ENCODE measurements at places on chromosomes 5 and 9. TPM values are rescaled to one million over a fixed set of nuclear protein-coding genes. Genes with fewer than 3 reads are reported as not detected.

SLC4A9 gene
- not detected for polyA plus RNA-seq

SPOCK1 gene
- polyA plus RNA-seq: 6.8 TPM

PFN3 gene
- polyA plus RNA-seq: not detected

TMEM174 gene
- polyA plus RNA-seq: not detected

SH3RF2 gene
- 6.5 TPM for polyA plus RNA-seq

SPACA9 gene
- polyA plus RNA-seq: 2.0 TPM

INSL4 gene
- not detected for polyA plus RNA-seq

IL33 gene
- 39.4 TPM for polyA plus RNA-seq

ADGRV1 gene
- 0.19 TPM for polyA plus RNA-seq

DNA sequence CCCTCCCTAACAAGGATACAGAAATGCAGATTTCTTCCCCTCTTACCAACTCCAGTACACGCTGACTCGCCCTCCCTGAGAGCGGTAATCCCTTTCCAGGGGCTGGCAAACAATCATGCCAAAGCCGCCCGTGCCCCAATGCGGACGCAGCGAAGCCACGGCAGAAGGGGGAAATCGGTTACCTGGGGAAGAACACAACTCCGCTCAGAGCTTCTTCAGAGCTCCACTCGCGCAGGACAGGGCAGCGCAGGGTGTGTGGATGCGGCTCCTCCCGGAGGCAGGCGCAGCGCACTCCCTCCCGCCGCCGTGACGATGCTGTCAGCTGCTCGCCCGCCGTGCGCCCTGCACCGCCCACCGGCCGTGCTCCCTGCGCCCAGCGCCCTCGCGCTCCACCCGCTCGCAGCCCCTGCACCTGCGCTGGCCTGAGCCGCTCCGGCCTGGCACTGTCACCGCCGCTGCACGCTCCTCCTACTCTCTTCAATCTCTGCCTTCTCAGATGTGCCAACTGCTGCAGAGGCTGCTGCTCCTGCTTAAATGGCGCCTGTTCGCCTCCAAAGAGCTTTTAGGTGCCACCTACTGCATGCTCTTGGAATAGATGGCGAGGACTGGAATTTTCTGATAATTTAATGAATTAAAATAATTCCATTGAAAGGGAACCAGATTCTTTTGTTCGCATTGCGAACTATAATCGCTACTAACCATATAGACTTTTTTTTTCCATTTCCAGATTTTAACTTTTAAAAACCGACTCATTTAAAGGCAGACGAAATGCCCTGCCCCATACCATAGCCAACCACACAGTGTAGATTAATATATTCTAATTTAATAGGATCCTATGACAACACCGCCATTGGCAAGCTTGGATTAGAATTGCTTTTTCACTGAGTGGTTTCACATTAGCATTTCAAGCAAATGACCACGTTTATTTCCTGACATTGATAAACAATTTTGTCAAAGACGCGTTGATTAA is at the start of gene DIRAS2:
DIRAS2 (minus strand) TSS at position 255 of the 970 bp plus-strand sequence. CDS start 28,997 bp downstream, outside the sequence.
- peak; percentile 26 for DNase-seq

GRCh38 chr5:59174248-59174844 is 591.5 kb downstream of the RAB3C start:
- DNase-seq: peak; percentile 63

DNA sequence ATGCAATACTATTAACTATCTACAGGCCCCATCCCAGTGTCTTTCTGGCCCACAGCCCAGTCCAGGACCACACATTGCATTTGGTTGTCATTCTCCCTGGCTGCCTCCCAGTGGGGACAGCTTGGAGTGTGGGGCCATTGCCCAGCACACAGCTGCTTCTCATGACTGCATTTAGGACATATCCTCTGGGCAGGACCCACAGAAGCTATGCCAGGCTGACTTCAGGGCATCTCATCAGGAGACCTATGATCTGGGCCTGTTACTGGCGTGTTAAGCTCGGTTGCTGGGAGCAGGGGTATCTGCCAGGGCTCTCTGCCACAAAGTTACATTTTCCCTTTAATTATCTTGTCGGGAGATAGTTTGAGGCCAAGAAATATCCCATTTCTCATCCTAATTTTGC is 32.1 kb upstream of the CLPTM1L start:
- DNase-seq: peak; percentile 34

- no peak for DNase-seq
These were observed 1247.5 kb upstream of the C9orf72 start for GRCh38 chr9:28820741-28821140.

- no peak for DNase-seq
These were observed 3.3 kb downstream of the ZNF462 start for GRCh38 chr9:106866243-106866642.

DNA sequence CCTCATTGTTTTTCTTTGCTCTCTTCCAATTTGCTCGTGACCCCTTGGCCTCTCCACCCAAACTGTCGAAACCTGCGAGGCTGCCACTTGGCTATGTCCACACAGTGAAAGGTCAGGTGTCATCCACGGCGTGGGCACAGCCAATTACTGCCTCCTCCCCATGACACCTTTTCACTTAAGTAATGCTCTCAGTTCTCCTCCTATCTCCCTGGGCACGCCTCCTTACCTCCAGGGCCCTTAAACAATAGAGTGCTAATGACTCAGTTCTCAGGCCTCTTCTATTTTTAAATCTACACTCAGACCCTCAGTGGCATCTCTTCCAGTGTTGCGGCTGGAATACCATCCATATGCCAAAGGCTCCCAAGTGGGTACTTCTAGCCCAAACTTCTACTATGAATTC is 256.8 kb downstream of the ROR2 start:
- no peak for DNase-seq

GRCh38 chr5:10596310-10596703 is 32.4 kb downstream of the ANKRD33B start:
- DNase-seq: no peak

- no peak for DNase-seq
These were observed 556.8 kb upstream of the DMAC1 start for GRCh38 chr9:8356406-8356805.

DNA sequence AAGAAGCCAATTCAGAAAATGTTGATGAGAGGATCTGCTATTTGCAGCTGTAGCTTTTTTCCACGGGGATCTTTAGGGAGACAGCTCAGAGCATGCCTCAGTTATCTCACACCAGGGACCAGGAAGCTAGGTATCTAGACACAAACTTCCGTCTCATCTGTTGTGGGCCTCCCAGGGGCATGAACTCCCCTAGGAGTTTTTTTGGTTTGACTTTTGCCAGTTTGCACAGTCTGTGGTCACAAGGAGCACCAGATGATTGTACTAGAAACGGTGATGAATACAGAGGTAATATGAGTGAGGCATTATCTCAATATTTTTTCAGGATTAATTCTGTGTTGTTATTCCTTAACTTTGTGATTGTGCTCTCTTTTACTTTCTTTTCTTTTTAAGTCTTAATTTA is 533.2 kb upstream of the SEMA6A start:
- no peak for DNase-seq

GRCh38 chr5:120640778-120641177 is 176.7 kb downstream of the PRR16 start:
- no peak for DNase-seq

- peak; percentile 55 for DNase-seq
These were observed 60.1 kb upstream of the SPATA31C2 start for GRCh38 chr9:88198341-88198807.

GRCh38 chr9:121622387-121623203 is 28.8 kb upstream of the DAB2IP start:
- DNase-seq: no peak

DNA sequence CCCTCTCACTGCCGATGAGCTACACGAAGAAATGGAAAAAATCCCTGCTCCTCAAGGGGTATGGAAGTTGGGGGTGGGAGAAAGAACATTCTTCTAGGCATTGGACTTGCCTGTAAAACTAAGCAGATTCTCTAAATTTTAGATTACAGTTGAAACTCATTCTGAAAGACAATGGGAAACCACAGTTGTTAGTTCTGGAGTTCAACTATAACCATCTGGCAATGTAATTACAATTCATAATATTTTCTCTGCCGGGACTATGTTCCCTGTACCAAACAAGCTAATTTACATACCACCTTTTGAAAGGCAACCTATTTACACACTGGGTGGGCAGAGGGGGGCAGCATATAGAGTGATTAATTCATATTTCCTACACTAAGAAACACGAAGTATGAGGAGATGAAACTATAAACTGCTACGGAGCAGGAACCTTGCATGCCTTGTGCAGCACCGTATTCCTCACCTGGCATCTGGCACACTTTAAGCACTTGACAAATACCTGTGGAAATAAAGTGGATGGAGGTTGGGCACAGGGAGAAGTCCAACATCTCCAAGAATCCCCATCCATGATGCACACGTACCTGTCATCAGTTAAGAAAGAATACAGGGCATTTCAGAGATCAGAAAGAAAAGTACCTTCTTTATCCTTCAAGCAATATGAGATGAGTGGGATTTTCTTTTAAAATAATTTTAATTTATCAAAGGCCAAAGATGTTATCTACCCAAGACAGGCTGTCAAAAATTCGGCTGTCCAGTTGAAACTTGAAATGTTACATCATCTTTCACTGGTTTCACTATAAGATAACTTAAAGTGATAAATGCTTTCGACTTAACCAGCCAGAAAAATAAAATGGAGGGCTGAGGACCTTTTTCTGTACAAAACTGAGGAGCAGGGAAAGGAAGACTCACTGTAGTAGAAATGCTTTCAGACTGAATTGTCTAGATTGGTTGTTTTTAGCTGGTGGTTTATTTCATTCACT is 54.2 kb downstream of the SSBP2 start:
- DNase-seq: no peak

DNA sequence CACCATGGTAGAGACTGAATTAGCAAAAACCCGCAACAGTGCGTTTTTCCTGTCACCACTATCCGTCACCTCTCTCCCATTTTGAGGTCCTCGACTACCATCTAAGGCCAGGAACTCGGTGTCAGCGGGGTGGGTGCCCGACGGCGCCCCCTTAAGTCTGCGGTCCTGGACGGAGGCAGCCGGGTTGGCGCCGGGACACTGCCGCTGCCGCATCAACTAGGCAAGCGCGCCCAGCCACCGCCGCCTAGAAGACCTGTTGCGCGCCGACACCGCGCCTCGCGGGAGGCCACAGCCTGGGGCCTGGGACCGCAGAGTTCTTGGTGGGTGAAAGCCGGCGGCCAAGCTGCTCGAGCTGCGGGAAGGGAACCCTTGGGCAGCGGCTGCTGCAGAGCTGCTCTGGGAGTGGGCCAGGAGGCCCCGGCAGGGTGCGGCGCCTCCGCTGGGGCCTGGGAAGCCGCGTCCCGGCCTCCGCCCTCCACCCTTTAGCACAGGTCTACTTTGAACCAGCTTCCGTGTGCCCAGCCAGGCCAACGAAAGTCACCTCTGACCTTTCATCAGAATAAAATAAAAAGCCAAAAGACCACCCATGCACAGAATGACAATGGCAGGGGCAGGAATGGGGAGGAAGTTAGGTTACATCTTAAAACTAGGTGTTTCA is 3.5 kb downstream of the FOXB2 start:
- no peak for DNase-seq

- DNase-seq: no peak
These were observed 149.8 kb upstream of the SLC28A3 start for GRCh38 chr9:84490206-84490841.

DNA sequence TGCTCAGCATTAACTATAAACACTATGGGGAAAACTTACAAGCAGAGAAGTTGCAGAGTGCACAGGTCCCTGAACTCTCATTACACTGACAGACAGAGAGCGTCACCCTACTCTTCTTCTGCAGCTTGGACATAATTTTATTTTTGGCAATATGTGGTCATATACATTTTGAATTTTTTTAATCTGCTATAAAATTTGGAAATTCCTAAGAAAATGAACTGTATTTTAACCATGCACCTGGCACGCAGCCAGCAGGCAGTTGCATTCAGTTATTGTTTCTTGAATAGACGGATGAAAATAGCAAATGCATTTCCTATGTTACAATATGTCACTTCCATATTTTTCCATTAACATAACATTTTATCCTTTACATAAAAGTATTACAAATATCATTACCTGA is 100.2 kb downstream of the SLC25A46 start:
- peak; percentile 15 for DNase-seq

DNA sequence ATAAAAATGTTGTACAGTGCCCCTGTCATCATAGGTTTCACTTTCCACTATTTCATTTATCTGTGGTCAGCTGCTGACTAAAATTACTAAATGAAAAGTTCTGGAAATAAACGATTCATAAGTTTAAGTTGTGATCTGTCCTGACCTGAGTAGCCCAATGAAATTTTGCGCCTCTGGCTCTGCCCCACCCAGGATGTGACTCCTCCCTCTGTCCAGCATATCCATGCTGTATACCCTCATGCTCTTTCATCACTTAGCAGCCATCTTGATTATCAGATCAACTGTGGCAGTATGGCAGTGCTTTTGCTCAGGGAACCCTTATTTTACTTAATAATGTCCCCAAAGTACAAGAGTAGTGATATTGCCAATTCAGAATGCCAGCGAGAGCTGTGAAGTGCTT is 97.3 kb downstream of the STARD4 start:
- DNase-seq: no peak

Measured in muscle of back (tissue), 13 donors.